ENCODE measurements at places on chromosomes 16 and 17.

- no peak for DNase-seq
Observed at GRCh38 chr16:85522308-85522841, 90.7 kb upstream of the GSE1 start.

DNA sequence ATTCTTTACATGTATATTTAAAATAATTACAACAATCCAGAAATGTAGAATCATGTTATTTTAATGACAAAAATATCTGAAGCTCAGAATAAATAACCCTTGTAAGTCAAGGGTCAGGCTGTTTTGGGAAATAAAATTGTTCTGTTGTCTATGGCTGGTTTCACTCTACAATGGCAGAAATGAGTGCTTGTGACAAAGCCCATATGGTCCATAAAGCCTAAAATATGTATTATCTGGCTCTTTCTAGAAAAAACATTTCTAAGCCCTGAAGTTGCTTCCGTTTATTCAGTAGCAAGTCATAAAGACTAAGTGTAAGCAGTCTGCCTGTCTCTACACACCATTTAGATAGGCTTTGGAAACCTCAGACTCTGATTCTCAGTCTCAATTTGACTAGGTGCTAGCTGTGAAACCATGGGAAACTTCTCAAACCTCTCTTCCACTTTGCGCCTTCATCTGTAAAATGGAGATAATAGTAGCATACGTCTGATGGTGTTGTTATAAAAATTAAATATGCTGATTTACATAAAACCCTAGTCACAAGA, 365.7 kb upstream of the CA10 start:
- DNase-seq: no peak

- no peak for DNase-seq
Observed at GRCh38 chr17:68621065-68621464, 19.9 kb upstream of the FAM20A start.

DNA sequence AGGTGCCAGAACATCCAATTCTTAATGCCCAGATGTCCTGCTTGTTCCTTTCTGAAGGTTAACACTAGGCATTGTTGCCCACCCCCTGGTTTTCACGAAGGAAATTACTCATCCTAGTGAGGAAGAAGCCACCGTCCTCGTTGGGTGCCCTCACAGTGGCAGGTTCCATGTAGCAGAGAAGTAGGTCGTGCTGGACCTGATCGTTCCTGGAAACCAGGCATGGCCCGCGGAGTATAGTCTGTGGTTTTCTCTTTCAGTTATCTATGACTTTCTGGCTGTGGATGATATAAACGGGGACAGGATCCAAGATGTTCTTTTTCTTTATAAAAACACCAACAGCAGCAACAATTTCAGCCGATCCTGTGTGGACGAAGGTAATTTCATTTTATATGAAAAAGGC, 16.5 kb downstream of the RGS11 start:
- no peak for DNase-seq

DNA sequence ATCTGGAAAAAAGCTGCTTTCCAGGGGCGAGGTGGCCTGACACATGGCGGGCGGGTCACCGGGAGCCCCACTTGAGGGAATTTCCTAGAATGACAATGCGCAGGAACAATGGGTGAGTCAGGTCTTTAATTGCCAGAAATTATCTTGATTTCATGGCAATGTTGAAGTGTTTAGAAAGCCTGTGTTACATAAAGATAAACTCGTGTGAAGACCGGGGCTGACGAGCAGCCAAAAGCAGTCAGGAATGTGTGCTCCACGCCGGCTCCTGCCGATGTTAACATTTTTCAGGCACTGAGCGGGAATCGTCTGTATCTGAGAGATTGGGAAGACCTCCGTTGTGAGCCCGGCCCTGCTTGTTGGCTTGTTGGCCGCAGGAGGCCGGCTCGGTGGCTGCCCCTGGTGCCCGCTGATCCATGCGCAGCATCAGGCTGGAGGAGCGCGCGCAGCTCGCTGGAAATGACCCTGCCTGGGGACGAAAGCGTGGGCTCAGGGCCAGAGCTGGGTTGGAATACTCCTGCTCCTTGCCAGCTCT, 353.1 kb downstream of the FOXL1 start:
- DNase-seq: no peak

GRCh38 chr17:81131486-81132196, 33.7 kb upstream of the PVALEF start:
- no peak for DNase-seq

- DNase-seq: no peak
Observed at GRCh38 chr16:269061-269796, 6.5 kb downstream of the RGS11 start.

GRCh38 chr17:6669479-6670212, 18.1 kb downstream of the C17orf100 start:
- DNase-seq: no peak

DNA sequence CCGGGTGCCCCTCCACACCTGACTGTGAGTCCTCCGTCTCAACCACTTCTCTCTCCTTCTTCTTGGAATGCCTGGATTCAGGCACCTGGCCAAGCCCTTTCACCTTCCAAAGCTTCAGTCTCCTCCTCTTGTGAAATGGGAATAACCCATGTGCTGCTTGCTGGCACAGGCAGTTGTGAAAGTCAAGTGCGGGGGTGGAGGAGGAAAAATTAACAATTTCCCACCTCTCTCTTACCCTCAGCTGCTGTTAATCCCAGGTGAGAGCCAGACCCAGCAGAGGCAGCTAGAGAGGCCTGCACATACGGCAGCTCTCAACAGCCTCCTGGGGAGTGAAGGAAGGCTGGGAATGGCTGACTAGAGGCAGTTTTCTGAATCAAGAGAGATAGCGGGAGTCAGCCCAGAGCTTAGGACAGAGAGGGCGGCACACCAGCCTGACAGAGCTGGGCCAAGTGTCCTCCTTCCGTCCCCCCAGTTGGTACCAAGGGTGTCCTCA, 77.9 kb upstream of the LGALS9 start:
- DNase-seq: no peak
